ENCODE measurements at places on chromosomes 1 and 21.

GRCh38 chr21:41726970-41727783 is 39.7 kb downstream of the RIPK4 start:
- DNase-seq: no peak

DNA sequence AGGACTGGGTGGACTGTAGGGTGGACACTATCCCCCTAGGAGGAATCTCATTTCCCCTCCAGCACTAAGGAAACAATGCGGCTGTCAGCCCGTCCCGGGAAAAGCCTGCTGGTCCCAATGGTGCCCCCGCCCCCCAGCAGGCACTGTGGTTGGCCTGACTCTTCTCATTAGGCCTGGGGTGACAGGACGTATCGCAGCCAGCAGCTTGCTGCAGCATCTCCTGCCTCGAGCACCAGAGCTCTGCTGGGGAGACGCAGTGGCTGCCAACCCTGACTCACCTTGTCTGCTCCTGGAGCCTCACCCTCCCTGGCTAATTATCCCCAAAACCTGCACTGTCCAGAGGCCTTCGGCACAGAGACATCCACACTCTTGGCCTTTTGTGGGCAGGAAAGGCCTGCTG is 115.1 kb upstream of the GJB5 start:
- DNase-seq: no peak

- no peak for DNase-seq
Observed at GRCh38 chr1:206081856-206082255, 28.9 kb downstream of the RHEX start.

DNA sequence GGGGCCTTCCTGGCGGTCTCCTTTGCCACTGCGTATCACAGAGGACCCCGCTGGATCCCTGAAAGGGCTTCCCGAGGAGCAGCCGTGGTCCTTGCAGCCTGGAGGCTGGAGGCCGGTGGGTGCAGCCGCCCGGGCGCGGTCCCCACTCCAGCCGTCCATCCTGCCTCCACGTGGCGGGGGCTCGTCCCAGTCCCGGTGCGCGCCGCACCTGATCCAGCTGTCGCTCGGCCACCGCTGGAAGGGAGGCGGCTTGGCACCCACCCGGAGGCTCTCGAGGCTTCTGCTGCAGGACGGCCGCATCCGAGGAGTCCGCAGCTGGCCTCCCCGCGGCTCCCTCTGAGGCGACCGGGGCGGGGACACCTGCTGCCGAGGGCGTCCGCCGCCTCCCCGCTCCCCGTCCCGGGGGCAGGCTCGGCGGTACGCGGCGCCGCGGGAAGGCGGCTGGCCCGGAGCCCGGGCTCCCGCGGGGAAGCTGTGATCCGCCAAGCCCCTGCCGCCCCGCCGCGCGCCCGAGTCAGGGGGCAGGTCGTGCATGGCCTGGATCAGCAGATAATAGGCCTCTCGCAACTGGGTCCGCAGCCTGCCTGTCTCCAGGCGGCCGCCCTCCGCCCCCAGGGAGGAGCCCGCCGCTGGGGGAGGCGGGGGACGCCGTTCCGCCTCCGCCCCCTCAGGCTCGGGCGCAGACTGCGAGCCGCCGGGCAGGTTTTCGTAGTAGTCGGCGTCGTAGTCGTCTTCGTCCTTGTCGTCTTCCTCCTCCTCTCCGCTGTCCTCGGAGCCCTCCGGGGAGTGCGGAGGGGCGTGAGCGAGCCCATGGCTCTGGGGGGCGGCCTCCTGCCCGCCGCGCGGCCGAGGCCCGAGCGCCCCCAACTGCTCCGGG is at the start of gene SYDE2:
Gene SYDE2 (minus strand): TSS at position 554 of the 877 bp plus-strand sequence. CDS start 20 bp downstream, at position 534.
- peak; percentile 84 for DNase-seq

DNA sequence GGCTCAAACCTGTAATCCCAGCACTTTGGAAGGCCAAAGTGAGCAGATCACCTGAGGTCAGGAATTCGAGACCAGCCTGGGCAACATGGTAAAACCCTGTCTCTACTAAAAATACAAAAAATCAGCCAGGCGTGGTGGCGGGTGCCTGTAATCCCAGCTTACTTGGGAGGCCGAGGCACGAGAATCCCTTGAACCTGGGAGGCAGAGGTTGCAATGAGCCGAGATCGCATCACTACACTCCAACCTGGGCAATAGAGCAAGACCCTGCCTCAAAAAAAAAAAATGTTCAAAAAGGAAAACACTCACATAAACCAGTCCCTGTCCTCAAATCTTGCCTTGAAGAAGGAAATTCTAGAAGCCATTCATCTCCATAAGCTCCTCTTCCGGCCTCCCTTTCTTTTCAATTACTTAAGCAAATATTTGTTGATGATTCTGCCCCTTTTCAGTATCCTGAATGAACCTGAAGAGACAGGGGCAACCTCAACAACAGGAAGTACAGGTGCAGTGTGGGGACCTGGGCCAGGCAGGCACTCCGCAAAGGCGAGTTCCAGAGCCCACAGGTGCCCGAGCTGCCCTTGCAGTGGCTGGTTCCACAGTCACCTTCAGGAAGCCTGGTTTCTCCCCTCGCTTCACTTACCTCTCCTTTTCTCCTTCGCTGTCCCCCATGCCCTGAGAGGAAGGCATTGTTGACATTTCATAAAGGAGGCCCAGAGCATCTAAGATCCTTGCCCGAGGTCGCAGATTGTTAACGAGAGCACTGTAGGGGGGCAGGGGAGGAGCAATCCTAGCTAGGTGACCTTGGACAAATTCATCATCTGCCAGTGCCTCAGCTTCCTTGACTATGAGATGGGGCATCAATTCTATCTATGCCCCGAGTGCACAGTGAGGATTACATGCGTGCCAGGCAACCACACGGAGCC is 8.9 kb upstream of the LEFTY1 start:
- peak; percentile 70 for DNase-seq

DNA sequence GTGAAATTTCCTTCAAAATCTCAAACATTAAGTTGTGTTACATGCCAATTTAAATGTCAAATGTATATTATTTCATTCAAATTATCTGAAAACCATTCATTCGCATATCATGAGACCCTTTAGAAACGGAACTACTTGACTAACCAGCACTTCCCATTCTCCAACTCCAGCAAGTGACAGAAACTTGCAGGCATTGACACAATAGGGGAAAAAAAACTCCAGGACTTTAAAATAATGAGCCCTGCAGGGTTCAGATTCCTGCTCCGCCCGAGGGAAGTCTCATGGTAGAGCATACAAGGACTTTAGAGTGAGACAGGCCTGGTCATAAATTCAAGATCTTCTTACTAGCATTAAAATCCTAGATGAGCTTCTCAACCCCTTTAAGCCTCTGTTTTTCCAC is 138.9 kb downstream of the NR5A2 start:
- no peak for DNase-seq

DNA sequence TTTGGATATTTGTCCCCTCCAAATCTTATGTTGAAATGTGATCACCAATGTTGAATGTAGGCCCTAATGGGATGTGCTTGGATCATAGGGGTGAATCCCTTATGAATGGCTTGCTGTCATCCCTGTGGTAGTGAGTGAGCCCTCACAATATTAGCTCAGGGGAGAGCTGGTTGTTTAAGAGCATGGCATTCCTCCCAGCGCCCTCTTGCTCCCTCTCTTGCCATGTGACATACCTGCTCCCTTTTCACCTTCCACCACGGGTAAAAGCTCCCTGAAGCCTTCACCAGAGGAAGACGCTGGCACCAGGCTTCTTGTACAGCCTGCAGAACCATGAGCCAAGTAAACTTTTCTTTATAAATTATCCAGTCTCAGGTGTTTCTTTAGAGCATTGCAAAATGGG is 305.6 kb downstream of the KCTD3 start:
- no peak for DNase-seq

DNA sequence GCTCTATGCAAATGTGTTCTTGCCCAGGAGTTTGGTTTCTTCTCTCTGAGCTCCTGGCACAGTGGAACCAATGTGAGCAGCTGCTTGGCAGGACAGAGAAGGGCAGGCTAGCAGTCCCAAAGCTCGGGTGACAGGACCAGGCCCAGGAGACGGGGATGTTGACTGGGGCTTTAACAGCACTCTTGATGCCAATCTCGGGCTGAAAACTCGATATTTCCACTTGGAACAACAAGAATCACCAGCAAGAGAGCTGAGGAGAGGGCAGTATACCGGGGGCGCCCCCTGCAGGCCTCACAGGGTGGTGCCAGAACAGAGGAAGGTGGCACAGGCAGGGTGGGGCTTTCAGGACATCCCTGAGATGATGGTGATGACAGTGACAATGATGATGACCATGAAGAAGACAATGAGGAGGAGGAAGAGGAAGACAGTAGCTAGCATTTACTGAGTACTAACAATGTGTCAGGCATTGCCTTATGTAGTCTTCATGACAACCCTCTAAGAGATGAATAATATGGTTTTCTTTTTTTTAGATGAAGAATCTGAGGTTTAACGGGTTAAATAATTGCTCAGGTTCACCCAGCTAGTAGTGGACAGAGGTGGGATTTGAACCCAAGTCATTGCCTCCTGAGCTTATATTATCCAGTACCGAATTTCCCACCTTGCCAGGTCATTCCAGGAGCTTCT is 2.7 kb upstream of the KCNJ9 start:
- DNase-seq: peak; percentile 66

DNA sequence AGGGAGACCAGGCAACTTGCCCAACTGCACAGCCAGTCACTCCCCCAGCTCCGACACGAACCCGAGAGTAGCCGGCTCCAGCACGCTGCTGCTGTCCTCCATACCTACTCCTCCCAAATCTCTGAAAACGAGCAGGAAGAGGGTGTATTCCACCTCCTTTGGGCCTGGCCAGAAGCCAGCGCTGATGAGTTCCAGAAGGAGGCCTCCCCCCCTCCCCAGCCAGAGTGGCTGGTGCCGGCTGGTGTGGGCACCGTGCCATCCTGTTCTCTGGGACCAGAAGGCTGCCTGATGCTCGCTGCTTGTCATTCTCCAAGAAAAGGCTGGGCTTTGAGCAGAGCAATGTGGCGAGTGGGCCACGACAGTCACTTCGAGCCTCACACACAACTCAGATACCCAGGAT is 22.2 kb downstream of the KCNN3 start:
- no peak for DNase-seq

GRCh38 chr1:38758820-38759219 is 100.8 kb downstream of the RRAGC start:
- no peak for DNase-seq

DNA sequence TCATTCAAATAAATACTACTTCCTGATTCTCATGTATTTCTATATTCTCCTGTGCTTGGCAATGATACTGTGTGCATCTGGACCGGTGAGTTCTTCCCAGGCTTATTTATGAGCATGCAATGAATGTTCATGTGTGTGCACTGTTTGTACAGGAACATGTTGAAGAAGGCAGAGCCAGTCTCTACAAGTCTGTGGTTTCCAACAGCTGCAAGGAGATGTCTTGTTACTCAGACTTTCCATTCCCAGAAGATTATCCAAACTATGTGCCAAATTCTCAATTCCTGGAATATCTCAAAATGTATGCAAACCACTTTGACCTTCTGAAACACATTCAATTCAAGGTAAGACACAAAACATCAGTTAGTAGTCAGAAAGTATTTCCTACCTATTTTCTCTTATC is 19.1 kb downstream of the FMO1 start:
- no peak for DNase-seq

- no peak for DNase-seq
Observed at GRCh38 chr1:244730934-244731434, 78.1 kb downstream of the DESI2 start.

All from CD4-positive, alpha-beta T cell treated with Interleukin-17A for 4 hours (primary cell).